ENCODE measurements at places on chromosomes 11 and 22.

- DNase-seq = no peak
These were observed 45.4 kb downstream of the IGF2 start for GRCh38 chr11:2093575-2094353.

- no peak for DNase-seq
These were observed 17.1 kb upstream of the IFITM3 start for GRCh38 chr11:337711-338110.

DNA sequence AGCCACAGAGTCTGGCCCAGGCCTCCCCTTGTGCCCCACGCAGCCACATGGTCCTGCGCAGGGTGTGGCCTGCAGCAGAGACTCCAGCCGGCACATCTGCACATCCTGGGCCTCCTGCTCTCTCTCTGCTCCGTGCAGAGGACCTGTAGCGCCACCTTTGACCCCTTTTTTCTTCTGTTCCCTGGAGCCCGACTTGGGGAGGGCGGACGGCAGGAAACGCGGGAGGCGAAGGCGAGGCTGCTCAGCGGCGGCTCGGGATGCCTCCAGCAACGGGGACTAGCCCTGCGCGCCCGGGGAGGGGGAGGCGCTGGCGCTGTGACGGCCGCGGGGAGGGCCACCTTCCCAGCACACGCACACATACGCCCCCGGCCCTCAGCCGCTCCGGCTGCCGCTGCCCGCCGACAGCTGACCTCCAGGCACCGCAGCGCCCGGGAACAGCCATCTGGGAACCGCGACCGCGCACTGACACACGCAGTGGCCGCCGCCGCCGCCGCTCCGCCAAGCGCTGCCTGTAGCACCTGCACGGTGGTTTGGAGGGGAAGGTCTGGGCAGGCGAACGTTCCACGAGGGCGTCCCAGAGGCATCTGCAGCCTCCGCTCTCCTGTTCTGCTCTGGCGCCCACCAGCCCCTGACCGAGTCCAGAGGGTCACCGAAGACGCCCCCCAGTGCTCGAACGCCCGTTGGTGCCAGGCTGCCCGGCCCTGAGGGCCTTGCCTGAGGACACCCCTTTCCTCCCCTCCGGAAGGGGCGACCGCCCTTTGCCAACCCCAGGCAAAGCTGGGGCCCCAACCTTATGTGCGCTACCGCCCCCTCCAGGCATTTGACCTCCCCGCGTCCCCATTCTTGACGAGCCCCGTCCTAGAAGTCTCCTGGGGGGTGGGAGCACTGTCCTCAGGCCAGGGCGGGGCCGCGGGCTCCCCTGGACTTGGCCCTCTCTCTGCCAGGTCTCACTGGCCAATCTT lies 16.9 kb upstream of the C22orf42 start:
- no peak for DNase-seq

GRCh38 chr22:49179175-49179574 lies 648.5 kb downstream of the BRD1 start:
- DNase-seq = no peak

DNA sequence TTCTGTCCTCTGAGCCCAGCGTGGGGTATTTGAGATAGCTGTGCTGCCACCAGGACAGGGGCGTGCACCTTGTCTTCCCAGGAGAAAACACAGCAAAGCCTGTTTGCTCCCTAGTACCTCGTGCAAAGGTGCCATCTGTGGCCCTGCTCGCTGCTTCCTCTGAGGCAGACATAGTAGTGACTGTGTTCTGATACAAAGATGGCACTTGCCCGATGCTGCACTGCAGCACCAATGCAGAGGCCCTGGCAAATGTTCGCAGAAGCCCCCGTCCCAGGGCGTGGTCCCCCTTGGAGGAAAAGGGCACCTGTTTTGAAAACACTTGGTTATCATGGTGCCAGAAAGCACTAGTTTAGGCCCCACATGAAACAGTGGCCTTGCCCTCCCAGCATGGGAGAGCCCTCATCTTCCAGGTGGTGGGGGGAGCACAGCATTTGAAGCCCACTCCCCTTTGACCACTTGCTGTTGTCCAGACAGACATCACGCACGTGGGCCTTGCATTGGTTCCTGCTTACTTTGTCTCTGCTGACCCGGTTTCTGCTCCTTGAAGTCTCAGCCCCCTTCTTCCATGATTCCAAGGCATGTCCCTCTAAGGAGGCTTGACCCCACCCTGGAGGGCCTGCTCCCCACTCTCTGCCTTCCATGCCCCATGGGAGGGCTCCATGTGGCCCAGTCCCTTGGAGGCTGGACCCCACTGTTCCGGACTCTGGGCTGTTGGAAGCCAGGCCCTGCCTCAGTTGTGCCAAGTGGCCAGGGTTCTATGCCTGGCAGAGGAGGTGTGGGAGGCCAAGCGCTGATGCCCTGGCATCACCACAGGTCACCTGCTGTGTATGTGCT lies 109.4 kb downstream of the KCNQ1OT1 start:
- DNase-seq = no peak

- DNase-seq = no peak
These were observed 113.7 kb upstream of the TIMP3 start for GRCh38 chr22:32687801-32688200.

DNA sequence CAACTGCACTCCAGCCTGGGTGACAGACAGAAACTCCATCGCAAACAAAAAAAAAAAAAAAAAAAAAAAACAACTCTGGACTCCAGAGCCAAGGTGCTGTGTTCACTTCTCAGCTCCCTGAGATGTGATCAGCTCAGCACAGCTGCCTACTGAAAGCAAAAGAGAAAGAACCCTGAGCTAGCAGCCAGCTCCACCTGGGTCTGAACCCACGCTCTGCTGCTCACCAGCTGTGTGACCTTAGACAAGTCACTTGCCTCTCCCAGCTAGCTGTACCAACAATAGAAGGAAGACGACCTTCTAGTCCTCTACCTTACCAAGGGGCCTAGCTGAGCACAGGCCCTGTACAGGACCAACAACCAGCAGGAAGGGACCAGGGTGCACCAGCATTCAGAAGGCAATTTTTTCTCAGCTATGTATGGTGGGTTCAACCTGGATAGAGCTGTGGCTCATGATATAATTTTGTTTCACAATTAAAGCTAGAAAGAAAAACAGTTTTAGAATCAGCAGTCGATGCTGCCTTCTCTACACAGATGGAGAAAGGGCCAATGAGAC lies 3.8 kb downstream of the DGCR2 start:
- DNase-seq = no peak

DNA sequence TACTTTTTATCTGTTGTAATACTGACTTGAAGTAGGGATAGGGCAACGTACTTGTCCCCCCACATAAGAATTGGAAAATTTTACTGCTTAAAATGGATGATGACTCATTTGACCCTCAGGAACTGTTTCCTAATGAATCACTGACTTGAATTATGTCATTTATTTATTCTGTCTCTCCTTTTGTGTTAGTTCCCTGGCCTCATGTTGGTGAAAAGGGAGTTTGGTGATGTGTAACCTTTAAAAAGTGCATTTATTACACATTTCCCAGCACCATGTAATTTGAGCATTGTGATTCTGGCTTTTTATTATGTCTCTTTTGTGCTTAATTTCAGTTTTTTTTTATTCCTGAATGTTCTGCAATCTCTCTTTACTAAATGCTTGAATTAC lies 20.3 kb upstream of the PGM2L1 start:
- DNase-seq = no peak

DNA sequence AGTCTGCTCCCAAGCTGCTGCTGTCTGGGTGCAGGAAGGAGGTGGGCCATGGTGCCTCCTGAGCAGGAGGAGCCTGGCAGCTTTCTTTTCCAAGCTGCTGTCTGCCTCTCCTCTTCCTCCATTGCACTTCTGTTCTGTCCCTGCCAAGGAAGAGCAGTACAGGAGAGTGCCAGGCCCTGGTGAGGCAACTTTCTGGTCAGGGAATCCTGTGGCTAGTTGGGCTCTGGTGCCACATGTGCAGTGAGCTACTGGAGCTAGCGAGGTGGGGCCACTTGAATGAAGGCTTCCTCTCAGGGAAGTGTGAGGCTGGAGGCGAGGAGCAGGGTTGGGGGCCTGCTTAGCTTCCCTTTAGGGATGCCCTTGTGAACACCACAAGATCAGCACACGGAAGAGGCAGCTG lies 90.0 kb downstream of the TSPAN18 start:
- DNase-seq = no peak

- no peak for DNase-seq
These were observed 977 bp upstream of the PGGHG start for GRCh38 chr11:287821-288477.

DNA sequence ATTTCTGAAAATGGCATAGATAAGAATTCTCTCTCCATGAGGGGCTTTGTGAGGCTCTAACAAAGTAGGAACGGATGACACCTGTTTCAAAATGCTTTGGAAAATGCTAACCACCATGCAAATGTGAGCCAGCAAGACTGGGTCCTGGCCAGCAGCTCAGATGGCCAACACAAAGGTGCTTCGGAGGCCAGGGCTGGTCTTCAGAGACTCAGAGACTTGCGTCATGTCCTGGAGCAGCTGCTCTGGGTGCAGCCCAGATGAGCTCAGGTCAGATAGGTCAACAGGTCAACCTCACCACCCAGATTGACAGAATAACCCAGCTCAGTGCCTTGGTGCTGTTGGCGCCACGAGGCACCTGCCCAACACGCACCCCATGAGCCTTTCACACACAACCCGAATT lies 12.0 kb upstream of the TMEM121B start:
- no peak for DNase-seq

DNA sequence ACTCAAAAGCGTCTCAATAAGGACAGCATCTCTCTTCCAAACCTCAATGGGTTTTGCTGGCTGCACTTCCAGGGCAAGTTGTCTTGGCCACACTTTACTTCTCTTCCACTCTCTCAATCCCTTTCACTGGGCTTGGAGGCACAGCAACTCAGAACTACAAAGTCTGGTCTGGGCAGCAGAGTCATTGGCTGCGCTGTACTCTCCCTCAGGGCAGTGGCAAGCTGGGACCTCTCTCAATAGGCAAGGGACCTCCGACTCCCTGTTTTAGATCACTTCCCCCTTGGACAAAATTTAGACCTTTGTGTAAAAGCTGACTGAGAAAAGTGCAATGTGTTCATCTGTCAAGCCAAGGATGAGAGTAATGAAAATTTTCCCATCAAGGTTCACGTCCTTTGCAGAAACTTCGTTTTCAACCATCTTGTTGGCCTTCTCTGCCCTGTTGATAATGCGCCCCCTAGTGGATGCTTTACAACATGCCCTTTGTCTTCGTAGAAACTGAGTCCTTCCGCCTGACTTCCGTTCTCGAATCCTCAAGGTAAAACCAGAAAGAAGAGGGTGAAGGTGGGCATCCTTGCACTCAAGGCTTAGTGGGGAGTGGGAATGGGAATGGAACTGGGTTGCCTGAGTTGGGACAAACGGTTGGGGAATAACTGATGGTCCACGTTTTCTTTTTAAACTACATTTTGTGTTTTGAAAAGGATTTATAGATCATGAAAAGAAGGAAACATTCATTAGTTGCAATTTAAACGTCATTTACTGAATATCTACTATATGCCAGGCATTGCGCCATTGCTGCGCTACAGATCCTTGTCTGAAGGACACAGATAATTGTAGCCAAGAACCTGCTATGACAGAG lies 99.1 kb downstream of the CD44 start:
- no peak for DNase-seq

- DNase-seq = no peak
These were observed 555.8 kb downstream of the BRD1 start for GRCh38 chr22:49271831-49272230.

GRCh38 chr11:61256710-61257482 lies 15.9 kb downstream of the PGA5 start:
- DNase-seq = no peak

DNA sequence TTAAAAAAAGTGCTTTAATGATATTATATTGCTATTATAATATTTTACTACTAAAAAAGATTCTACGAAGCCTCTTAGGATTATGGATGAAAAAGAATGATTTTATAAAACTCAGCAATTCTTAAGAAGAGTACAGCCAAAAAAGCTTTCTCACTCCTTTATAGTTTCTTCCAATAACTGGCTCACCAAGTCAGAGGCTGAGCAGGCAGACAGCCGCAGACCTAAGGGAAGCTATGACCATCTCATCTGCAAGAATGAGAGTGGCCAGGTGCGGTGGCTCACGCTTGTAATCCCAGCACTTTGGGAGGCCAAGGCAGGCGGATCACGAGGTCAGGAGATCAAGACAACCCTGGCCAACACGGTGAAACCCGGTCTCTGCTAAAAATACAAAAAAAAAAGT lies 12.7 kb upstream of the EMID1 start:
- no peak for DNase-seq

- no peak for DNase-seq
These were observed 104.9 kb downstream of the MICAL3 start for GRCh38 chr22:17919276-17920144.

GRCh38 chr11:111836162-111836561 lies 35.2 kb downstream of the ALG9 start:
- no peak for DNase-seq

DNA sequence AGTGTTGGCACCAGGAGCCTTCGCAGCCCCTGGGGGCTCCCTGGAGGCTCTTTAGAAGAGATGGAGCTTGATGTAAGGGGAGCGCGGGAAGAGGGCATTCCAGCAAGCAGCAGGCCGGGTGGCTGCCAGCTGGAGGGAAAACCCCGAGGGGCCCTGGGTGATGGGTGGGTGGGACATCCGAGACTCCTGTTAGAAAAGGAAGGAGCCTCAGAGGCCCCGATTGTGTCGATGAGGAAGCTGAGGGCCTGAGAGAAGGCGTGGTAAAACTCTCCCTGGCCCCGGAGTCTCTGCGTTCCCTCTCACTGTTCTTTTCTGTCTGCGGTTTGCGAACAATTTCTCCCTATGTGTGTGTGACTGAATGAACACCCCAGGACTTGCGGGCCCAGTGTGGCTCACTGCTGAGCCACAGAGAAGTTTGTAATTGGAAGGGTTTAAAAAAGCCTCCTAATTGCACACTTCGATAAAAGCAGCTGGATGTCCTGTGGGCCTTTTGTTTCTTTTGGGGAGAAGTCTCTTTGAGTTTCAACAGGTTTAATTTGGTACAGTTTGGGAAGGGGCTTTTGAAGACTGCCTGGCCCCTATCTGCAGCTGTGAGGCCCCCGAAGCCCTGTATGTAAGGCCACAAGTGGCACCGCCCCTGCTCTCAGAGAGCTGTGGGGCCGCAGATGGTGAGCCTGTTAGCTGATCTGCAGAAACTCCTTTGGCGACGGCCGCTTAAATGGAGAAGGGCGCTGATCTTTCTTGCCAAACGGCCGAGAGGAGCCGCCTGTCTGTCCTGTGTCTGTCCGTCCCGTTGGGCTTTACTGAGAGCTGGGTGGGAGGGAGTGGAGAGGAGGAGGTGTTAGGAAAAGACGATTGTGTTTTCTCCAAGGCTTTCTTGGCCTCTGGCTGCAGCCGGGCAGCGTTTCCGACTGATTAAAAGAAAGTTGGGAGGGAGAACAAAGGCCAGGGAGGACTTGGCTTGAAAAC lies 2.0 kb downstream of the FBLN1 start:
- DNase-seq = no peak

Measured in esophagus squamous epithelium (tissue), 5 donors.